ENCODE measurements at places on chromosomes 5 and 9.
A peak's percentile ranks its signal among the peaks of the same experiment; 100 is the strongest.

- no peak for DNase-seq
These were observed 514.8 kb downstream of the PSAT1 start for GRCh38 chr9:78811622-78812276.

DNA sequence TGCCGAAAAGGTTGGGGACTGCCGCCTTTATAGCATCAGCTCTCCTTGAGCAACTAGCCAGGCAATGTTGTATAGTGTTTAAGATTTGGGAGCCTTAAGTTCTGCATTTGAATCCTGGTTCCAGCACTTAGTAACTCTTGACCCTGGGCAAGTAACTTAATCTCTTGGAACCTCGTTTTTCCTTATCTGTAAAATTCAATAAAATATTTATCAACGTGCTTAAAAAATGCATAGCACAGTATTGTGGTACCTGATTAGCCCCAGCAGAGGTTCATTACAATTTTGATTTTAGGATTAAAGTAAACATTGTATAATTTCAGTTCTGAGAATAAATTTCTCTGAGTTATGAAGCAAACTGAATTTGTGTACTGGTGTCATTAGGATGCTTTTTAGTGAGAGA lies 66.4 kb downstream of the ZSWIM6 start:
- no peak for DNase-seq

DNA sequence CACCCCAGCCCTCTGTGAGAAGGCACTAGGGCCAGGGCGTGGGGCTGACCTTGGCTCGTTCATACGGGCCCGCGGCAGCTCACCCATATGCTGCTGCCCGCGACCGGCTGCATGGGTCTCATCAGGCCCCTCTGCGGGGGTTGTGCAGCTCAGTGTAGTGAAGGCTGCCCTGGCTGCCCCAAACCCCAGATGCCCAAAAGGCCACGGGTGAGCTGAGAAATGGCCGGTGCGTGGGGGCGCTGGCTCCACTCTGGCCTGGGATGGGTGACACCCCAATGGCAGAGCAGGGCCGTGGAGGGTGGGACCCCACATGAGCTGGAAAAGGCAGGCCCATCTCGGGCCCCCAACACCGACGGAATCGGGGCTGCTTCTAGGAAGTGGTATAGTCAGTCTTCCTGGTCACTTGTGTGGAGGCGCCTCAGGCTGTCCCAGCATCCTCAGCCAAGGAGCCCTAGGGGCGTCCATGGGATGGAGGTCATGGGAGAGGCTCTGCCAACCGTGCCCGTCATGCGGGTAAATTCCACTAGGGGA lies 19.4 kb upstream of the LRRC14B start:
- no peak for DNase-seq

GRCh38 chr9:86732514-86733171 lies 214.7 kb downstream of the GAS1 start:
- DNase-seq = peak; percentile 70

GRCh38 chr9:97848480-97849237 lies 4.4 kb upstream of the FOXE1 start:
- DNase-seq = peak; percentile 50

DNA sequence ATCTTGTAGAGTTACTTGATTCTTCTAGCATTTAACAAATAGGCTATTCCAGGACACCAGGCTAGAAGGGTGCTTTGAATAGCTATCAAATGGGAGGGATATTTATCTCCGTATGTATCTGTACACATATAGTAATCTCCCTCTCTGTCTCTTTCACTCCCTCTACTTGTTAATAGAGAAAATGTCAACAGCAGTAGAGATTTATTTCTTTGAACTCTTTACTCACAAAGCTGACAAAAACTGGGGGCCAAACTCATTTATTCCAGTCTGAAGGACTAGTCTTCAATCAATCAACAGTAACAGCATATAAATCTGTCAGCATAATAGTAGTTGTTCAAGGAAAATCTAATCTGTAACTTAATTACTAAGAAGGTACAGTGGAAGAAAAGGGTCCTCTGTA lies 78.2 kb upstream of the FER start:
- no peak for DNase-seq

- no peak for DNase-seq
These were observed 195.9 kb downstream of the RFK start for GRCh38 chr9:76198336-76198735.

- no peak for DNase-seq
These were observed 3.7 kb downstream of the CARD19 start for GRCh38 chr9:93099551-93100275.

GRCh38 chr9:35324966-35325365 lies 163.2 kb downstream of the UNC13B start:
- DNase-seq = no peak

DNA sequence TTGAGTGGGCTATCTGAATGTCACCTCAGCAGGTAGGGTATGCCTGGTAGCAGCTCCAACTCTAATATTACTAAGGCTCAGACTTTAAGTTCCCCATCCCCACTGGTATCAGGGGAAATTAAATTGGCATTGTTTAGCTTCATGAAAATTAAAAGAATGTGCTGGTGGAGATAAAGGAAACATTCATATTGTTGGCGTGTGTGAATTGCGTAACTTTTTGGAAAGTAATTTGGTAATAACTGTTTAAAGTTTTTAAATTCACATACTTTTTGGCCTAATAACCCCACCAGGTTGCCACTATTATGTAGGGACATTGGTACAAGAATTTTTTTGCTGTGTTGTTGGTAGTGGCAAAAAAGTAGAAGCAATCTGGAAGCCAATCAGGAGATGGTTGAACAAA lies 29.4 kb downstream of the TNPO1 start:
- DNase-seq = no peak
